ENCODE measurements at places on chromosomes 16 and 17. TPM values are rescaled to one million over a fixed set of nuclear protein-coding genes. Genes with fewer than 3 reads are reported as not detected.

Gene RBBP6
- 23.6 TPM for total RNA-seq

Gene GP2
- not detected for total RNA-seq

Gene MYLK3
- 0.21 TPM for total RNA-seq

Gene MARVELD3
- 50.8 TPM for total RNA-seq

Gene CLDN9
- total RNA-seq, result 4.7 TPM

Gene KRT16
- total RNA-seq, result 2.1 TPM

Gene NOD2
- total RNA-seq, result not detected

Gene KRTAP1-1
- total RNA-seq, result 0.64 TPM

Gene ENO3
- total RNA-seq, result 2.8 TPM

Gene LRRC37B
- total RNA-seq, result 8.7 TPM

Gene RMI2
- 20.9 TPM for total RNA-seq

Gene CTF1
- not detected for total RNA-seq

Gene PNMT
- 0.25 TPM for total RNA-seq

Gene KRTAP4-3
- not detected for total RNA-seq

Gene ITGB3
- not detected for total RNA-seq

Gene RND2
- total RNA-seq, result 0.13 TPM

Gene PRSS27
- 2.6 TPM for total RNA-seq

Gene HOXB2
- total RNA-seq, result 7.0 TPM

Gene KRTAP4-4
- total RNA-seq, result not detected

Gene HAP1
- not detected for total RNA-seq

Gene SPATA22
- not detected for total RNA-seq

Gene CCDC78
- total RNA-seq, result 22.9 TPM

Gene MT1M
- not detected for total RNA-seq

Gene SLC39A11
- total RNA-seq, result 20.7 TPM

Gene STAC2
- total RNA-seq, result 0.28 TPM

Gene PROCA1
- total RNA-seq, result 3.8 TPM

Gene CTDNEP1
- total RNA-seq, result 32.8 TPM

Gene KRT33A
- not detected for total RNA-seq

Gene RNF222
- total RNA-seq, result not detected

Gene CCDC40
- 7.0 TPM for total RNA-seq

Gene CFAP119
- 23.4 TPM for total RNA-seq

Gene RHBDF1
- 291 TPM for total RNA-seq

Gene CHCT1
- not detected for total RNA-seq

Gene NACA2
- total RNA-seq, result not detected

Gene LRRC36
- total RNA-seq, result 0.46 TPM

Gene WSCD1
- not detected for total RNA-seq

Gene ADGRG1
- total RNA-seq, result 138 TPM

Gene SLFN12
- not detected for total RNA-seq

Gene TMEM235
- not detected for total RNA-seq

Gene TSPOAP1
- total RNA-seq, result 0.86 TPM

Gene OTOP2
- total RNA-seq, result not detected

Gene TP53TG3F
- not detected for total RNA-seq

Gene SLC6A2
- total RNA-seq, result not detected

Gene CKLF
- 97.0 TPM for total RNA-seq

Gene GAA
- 5.8 TPM for total RNA-seq

Gene MPO
- not detected for total RNA-seq

Gene SRCIN1
- total RNA-seq, result 4.9 TPM

Gene RPGRIP1L
- 4.1 TPM for total RNA-seq

Gene NPTX1
- not detected for total RNA-seq

Gene KRT39
- not detected for total RNA-seq

Gene ATF7IP2
- total RNA-seq, result 0.41 TPM

Gene RNPS1
- total RNA-seq, result 226 TPM

Gene COPZ2
- total RNA-seq, result 4.2 TPM

Gene TMC5
- 24.9 TPM for total RNA-seq

Gene TPSG1
- total RNA-seq, result 0.31 TPM

Measured in HT-29 (cell line).